ENCODE measurements at places on chromosomes 6 and 20.

DNA sequence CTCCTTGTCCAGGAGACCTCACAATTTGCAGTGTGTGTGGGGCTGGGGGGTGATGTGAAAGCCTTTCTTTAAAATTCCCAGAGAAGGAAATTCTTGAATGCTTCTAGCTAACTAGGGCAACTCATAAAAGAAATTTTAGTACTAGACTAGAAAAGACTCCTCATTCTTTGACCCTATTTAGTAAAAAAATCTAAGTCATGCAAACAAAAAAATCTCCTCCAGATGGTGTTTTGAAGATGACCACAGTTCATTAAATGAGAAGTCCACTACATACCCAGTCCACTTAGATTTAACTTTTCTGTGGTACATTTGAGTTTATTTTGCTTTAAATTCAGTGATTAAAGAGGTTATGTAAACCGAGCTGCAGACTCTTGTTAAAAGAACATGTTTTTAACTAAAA is 67.5 kb downstream of the NDUFAF5 start:
- DNase-seq: no peak

GRCh38 chr6:132131351-132131750 is 180.2 kb upstream of the CCN2 start:
- DNase-seq: no peak

GRCh38 chr6:33490198-33490597 is 35.8 kb downstream of the ZBTB9 start:
- DNase-seq: no peak

GRCh38 chr20:24698189-24698588 is 228.8 kb downstream of the SYNDIG1 start:
- DNase-seq: no peak

Measured in glutamatergic neuron (in vitro differentiated cells).